NCI-H2029 treated with DMSO at 0.1 percent for 48 hours (cell line): ENCODE measurements at places on chromosomes 1 and 21.
A peak's percentile ranks its signal among the peaks of the same experiment; 100 is the strongest.

DNA sequence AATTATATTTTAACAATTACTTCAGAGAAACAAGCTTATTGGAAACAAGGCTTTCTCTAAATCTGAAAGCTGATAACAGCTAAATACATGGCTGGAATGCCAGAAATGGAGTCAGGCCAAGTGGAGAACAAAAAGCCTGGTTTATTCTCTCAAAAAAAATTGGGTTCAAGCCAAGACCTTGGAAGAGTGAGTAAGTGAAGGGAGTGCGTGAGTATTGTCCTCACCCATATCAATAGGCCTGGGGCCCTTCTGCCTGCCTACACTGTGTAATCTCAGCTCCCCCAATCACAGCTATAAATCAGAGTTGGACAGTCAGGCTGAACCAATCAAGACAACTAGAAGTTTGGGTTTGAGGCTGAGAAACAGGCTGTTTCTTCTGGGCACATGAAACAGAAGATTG, 7.4 kb downstream of the KYAT3 start:
- peak; percentile 76 for DNase-seq

GRCh38 chr1:230612651-230613050, 29.6 kb upstream of the COG2 start:
- no peak for DNase-seq

DNA sequence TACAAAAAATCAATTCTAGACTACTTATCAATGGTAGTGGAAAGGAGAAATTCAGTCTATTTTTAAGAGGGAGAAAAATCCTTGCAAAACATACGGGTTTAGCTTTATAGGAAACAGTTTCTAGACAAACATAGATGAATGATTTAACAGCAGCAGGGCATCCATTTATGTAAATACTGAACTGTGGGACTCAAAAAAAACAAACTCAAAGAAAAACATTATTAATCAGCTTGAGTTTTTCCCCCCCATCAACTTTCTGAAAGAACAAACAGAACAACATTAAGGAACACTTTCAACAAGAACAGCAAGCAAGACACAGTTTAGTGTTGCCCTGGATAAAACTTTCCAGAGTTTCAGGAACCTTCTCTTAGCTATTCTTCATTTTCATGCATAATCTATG, 147.3 kb upstream of the KCNK2 start:
- no peak for DNase-seq

GRCh38 chr1:1237874-1238701, 6.1 kb downstream of the B3GALT6 start:
- DNase-seq, result no peak

DNA sequence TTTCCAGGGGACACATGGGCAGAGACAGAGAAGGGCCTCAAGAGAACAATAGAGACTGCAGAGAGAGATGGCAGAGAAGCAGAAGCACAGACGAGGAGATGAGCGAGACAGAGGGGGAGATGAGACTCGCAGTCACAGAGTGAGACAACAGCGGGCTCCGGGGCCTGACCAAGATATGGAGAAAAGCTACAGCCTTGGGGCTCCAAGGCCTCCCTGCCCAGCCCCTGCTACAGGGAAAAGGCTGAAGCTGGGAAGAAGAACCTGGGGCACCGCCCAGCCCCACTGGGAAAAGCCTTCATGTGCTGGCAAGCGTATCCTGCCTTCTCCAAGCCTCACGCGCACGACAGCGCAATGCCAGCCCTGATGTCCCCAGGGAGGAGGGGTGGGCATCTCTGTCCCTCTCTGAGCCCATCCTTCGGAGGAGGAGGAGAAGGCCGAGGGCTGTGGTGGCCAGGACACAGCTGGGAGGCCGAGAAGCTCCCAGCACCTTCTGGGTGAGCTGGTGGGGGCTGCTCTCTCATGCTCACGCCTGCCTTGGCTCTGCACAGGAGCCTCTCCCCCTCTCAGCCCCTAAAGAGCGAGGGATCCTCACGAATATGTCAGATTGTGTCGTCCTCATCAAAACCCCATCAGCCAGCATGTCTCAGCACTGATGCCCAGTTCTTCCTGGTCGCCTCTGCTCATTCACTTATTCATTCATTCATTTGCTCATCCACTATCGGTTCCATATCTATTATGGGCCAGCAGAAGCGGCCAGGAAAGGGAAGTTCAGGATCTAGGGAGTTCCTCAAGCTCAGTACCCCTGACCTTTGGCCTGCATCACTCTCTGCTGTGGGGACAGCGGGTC, 56.6 kb downstream of the ACOT7 start:
- no peak for DNase-seq

GRCh38 chr1:38609166-38610025, 250.2 kb downstream of the RRAGC start:
- DNase-seq, result no peak

- DNase-seq, result no peak
These were observed 375.4 kb downstream of the DPYD start for GRCh38 chr1:97545446-97545845.

DNA sequence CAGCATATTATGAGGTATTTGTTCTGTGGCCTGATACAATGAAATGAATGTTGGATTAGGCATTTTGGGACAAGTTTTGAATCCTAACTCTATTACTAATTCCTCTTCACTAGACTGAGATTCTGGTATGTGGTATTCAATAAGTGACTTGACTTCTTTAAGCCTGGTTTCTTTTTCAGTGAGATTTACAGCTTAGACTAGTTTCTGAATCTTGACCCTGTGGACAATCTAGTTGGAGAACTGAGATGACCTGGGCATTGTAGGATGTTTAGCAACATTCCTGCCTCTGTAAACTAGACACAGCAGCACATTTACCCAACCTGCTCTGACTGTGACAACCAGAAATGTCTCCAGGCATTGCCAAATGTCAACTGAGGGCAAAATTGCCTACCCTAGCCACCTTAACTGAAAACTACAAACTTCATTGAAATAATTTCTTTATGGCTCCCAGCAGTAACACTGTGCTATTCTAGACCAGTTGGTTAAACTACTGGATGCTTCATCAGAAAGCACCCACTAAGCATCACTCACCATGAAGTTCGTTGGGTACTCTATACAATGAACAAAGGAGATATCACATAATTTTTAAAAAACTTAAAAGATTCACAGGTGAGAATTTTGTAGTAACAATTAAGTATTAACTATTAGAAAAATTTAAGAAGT, 16.8 kb downstream of the PTPRC start:
- DNase-seq, result no peak

GRCh38 chr1:227841096-227841495, 25.6 kb downstream of the PRSS38 start:
- DNase-seq, result no peak

DNA sequence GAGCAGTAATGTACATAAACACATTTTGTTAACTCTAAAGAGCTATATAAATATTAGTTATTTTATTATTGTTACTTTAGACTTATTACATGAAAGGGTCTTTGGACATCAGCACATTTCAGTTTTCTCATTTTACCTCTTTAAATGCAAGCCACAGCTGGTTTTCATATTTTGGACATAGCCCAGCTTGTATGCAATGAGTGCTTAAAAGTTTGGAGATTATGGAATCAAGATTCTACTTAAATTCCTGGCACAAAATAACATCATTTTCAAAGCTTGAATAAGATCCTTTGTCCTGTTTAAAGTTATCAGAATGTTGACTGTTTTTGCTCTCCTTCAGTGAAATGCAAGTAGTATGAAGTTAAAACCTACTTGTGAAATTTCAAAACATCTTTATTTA, 15.5 kb upstream of the LEPR start:
- DNase-seq, result no peak

- DNase-seq, result no peak
These were observed 61.9 kb downstream of the DNTTIP2 start for GRCh38 chr1:93816970-93817678.

- DNase-seq, result no peak
These were observed 37.6 kb downstream of the CRYAA start for GRCh38 chr21:43206231-43207042.

DNA sequence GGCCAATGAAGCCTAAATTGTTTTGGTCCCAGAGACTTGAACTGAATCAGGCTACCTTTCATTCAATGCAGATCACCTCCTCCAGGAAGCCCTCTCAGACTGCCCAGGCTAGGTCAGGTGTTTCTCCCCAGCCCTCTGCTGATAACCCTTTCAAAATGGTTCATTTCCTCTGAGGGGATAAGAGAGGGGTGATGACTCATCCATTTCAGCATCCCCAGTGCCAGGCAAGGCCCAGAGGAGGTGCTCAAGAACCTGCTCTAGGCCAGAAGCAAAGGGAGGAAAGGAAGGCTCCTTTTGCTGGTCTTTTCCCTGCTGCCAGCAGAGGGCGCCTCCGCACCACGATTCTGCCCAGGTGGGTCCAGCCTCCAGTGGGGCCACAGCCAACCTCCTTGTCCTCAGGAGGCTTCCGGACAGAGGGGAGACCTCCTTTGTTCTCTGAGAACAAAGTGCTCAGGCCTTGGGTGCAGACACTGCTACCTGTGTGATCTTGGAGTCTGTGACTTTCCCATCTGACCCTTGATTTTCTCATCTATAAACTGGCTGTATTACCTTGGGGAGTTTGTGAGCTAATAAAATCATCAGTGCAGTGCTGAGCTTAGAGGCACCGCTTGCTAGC, 45.3 kb upstream of the ARHGEF10L start:
- DNase-seq, result peak; percentile 19

- DNase-seq, result no peak
These were observed 3.4 kb downstream of the BMP8A start for GRCh38 chr1:39494671-39495410.

DNA sequence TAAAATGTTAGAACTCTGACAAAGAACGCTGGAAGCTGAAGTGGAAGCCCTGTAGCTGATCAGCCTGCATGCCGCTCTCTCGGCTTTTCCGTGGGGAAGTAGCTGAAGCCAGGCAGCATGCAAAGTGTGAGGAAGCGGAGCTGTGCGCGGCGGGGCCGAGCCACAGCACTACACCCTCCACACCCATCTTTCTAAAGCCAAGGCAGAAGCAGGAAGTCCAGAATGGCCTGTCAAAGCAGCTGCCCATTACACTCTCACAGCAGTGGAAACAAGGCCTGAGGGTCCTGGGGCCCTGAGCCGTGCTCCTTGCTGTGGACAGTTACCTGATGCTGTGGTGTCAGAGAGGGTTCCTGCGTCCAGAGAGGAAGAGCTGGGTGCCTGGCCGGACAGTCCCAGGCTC, 69.6 kb downstream of the UBR4 start:
- no peak for DNase-seq

- no peak for DNase-seq
These were observed 233 bp downstream of the ADAMTS5 start for GRCh38 chr21:26966649-26967061.

DNA sequence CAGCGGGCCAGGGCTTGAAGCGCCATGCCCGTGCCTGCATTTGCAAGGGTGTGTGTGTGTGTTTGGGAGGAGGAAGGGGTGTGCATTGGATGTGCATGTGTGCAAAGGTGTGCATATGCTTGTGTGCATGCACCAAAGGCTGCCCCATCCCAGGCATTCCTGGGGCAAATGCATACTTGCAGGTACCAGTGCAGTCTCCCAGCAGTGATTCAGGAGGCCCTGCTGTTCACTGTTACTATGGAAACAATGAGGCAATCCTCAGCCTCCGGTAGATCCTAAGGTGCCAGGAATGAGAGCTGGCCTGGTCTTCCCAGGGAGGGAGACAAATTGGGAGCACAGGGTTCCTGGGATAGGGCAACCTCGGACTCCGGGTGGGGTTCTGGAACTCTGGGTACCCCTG, 7.5 kb upstream of the FNDC5 start:
- DNase-seq, result no peak

DNA sequence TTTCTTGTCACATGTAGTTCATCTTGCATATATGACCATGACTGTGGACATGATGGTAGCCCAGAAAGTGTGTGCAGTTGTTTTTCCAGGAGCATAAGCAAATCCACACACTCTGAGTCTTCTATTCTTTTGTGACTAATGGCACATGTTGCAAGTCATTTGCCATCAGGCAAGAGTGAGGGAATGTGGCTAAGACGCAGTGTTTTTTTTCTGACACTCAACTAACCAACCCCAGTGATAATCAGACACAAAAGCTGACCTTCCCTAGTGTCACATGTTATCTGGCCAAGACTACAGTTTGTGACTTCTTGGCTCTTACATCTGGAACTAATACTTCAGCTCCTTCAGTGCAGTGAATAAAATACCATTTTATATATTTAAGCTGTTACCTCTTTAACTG, 108.8 kb downstream of the ITSN1 start:
- DNase-seq, result no peak

- DNase-seq, result no peak
These were observed 39.0 kb upstream of the DIPK1A start for GRCh38 chr1:93000291-93000690.

DNA sequence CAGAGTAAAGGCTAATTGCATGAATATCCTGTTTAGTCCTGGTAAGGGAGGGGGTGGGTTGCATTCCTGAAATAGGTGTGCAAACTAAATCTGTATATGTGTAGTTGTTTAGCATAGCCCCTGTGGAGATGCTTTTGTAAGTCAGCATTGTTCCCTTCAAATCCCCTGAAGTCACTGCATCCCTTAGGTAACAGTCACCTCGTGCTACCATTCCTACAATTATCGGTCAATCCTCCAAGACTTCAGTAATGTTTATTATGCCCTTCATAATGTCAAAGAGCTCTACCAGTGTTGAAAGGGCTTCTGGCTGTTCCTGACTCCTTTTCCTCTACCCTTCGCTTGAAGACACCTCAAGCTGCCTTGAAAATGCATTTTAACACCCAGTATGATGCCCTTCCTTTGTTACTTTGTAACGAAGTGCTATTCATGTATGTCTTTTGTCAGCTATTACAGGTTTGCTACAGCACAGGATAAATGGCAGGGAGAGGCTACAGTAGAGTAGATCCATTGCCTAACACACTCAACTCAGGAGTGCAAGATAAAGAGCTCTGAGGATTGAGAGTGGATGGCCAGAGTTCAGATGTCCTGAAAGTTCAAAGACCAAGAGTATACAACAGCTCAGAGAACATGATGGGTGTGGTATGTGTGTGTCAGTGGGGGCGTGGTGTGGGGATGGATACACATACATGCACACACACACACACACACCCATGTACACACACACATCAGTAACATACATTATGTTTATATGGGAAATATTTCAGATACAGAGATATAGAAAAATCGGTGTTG, 27.4 kb upstream of the FOXD3 start:
- no peak for DNase-seq

GRCh38 chr1:147177611-147178380, 5.5 kb upstream of the PRKAB2 start:
- DNase-seq, result no peak

DNA sequence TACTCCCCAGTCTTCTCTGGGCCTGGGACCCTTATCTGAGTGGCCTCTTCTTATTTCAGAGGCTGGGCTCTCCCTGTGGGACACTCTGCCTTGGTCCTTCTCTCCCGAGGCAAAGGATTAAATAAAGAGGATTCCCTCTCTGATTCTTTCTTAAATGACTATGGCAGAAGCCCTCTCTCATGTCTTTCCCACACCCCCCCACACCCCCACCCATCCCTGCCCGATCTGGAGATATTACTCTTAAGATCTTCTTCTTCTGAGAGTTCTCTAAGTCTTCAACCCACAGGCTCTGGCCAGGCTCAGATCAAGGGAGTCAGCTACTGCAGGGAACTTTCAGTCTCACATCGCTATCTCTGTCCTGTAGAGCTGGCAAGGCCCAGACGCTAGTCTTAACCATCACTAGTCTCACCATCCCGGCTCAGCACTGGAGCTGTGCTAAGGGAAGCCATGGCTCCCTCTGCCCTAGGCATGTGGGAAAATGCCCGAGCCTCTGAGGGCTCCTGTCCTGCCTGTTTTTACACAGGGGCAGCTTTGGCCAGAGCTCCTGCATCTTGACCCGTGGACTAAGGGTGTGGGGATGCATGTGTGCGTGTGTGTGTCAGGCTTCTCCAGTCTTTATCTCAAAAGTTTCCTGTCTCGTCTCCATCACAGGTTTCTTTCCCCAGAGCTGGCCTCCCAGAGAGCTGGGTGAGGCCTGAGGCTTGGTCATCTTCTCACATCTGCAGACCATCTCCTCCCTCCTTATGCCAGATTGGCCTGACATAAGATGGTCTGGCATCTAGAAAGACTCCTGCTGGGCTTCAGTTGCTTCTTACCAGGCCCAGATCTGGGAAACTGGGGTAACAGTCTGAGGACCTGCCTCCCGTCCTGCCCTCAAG, 36.7 kb downstream of the LGR6 start:
- DNase-seq, result no peak
